NCI-H226 (cell line): ENCODE measurements at places on chromosomes 7 and 10.

- no peak for DNase-seq
Measured at GRCh38 chr10:11339660-11340059, 271.8 kb downstream of the USP6NL start.

DNA sequence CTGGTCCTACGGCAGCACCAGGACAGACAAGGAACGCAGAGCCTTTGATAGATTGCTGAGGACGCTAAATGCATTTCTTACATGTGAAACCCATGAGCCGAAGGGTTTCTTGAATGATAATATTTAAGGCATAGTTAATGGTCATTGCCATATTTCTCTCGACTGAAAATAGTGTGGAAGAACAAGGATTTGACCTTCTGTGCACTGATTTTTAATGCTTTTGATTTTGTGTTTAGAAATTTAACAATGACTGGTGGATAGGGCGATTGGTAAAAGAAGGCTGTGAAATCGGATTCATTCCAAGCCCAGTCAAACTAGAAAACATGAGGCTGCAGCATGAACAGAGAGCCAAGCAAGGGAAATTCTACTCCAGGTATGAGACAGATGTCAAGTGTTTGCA is 150.8 kb downstream of the NSUN6 start:
- DNase-seq = no peak

DNA sequence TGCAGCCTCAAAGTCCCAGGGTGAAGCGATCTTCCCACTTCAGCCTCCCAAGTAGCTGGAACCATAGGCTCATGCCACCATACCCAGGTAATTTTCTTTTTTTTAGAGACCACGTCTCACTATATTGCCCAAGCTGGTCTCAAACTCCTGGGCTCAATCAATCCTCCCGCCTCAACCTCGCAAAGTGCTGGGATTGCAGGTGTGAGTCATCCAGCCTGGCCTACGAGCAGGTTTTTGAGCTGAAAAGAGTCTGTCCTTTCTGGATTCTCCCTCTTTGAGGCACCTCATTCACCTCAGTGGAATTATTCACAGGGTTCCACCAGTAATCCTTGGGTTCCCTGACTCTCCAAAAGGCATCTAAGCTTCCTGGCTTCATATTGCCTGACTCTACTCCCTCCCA is 7.6 kb upstream of the LEP start:
- DNase-seq = no peak

- DNase-seq = no peak
Measured at GRCh38 chr7:156140447-156140846, 328.2 kb upstream of the SHH start.

DNA sequence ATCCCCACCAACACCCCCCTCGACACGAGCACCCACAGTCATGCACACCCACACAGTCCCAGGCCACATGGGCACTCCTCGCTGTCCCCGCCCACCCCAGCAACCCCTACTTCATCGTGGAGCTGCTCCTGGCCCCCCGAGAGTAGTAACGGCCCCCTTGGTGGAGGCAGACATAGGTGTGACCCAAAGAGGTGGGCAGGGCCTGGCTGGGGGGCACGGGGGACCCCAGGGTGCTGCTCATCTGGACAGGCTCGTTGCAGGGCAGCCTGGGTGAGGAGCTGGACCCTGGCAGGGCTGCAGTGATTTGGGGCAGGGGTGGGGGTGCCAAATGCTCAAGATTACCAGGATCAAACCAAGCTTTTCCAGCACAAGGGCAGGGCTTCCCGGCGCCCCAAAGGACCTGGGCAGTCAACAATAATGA is 42.4 kb upstream of the ZMIZ1 start:
- no peak for DNase-seq

DNA sequence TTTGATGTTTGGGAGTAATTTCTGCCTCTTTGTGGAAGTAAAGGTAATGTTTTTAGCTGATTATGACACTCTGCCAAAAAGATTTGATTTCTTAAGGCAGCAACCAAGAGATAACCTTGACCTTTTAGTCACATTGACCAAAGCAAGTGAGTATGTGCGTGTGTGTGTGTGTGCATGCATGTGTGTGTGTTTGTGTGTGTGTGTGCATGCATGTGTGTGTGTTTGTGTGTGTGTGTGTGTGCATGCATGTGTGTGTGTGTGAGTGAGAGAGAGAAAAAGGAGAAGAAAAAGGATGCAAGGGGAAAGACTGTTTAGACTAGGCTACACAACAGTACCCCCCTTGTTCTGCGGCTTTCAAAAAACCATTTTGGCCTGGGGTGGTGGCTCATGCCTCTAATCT is 88.1 kb upstream of the NPVF start:
- no peak for DNase-seq

GRCh38 chr7:14748461-14748860 is 154.1 kb downstream of the DGKB start:
- peak; percentile 100 for DNase-seq
